Liver (tissue), 10 donors: ENCODE measurements at places on chromosomes 11 and 22. TPM values are rescaled to one million over a fixed set of nuclear protein-coding genes. Genes with fewer than 3 reads are reported as not detected.

USP2 gene
- total RNA-seq, result 4.4 TPM

LRRC74B gene
- not detected for total RNA-seq

CEND1 gene
- not detected for total RNA-seq

RAB39A gene
- 3.5 TPM for total RNA-seq

ASCL2 gene
- 0.17 TPM for total RNA-seq
